ENCODE measurements at places on chromosomes 13 and 19.

DNA sequence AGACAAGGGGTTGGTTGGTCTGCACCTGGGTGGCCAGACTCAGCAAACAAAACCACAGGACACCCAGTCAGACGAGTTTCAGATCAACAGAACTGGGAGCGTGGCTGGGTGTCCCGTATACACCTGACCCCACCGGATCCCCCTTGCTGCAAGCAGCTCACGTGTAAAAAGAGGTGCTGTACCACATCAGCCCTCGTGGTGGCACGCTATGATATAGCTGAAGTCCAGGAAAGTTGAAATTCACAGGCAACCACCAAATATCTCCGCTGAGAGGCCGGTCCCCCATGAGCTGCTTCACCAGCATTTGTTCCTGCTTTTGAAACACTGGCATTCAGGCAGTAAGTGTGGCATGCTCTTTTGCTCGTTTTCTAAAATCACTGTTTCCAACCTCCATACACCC lies 92.3 kb downstream of the TUBA3C start:
- DNase-seq, result no peak

DNA sequence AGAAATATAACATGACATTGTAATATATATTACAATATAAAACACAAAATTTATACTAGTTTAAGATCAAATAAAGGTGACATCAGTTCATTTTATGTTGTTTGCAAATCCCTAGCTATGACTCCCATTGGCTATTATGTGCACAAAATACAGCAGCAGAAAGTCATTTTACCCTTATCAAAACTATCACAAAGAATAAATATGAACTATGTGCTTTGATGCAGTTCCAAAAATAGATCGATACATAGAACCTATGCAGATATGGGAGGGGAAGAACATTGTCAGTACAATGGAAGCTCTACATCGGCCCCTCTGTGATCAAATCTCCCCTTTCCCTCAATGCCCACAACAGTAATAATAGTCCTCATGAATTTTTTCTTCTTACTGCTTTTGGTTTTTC lies 1038.1 kb upstream of the PCDH20 start:
- no peak for DNase-seq

DNA sequence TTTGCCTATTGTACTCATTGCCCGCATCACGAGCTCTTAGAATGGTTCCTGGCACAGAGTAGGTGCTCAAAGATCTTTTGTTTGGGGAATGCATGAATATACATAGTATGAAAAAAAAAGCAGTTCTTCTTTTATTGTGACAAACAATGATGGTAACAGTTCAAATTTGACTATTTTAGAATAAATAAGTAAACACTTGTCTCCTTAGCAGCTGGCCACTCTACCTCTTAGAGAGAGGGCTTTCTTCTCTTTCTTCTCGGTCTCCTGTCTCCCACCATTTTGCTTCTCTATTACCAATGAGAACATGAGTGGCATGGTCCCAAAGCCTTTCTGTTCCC lies 639 bp upstream of the SLAIN1 start:
- DNase-seq, result no peak

GRCh38 chr19:50822661-50823208 lies 852 bp downstream of the KLK1 start:
- no peak for DNase-seq

DNA sequence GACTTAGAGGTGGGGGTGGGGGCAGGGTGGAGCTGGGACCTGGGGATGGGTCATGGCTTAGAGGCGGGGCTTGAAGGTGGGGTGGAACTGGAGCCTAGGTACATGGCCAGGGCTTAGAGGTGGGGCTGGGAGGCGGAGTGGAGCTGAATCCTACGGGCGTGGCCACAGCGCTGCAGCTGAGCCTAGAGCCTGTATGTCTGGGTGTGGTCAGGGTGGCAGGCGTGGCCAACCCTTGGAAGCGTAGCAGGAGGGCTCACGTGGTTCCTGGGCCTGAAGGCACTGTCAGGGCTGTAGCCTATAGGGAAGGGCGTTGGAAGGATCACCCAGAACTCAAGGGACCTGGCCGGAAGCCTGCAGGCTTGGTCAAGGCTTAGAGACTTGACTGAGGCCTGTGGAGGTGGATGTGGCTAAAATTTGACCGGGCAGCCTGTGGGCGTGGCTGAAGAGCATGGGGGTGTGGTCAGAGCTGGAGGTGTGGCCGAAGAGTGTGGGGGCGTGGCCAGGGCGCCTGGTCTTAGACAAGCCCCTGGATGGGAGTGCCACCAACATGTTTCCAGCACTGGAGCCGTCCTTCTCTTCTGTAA lies 24.3 kb downstream of the COLGALT1 start:
- no peak for DNase-seq

DNA sequence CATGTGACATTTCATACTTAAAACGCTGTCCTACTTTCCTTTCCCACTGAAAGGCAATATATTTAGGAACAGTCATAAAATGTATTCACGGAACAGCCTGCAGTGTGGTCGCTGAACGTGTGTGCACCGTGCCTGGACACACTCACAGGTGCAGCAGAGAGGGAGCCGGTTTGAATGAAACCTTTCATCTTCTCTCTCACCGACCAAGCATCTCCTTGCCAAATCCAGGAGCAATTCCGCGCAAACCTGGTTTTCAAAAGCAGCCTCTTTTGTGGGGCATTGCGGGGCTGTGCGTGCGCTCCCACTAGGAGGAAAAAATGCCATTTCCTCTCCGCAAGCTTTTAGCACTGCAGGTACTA lies 1.0 kb downstream of the DCLK1 start:
- no peak for DNase-seq

DNA sequence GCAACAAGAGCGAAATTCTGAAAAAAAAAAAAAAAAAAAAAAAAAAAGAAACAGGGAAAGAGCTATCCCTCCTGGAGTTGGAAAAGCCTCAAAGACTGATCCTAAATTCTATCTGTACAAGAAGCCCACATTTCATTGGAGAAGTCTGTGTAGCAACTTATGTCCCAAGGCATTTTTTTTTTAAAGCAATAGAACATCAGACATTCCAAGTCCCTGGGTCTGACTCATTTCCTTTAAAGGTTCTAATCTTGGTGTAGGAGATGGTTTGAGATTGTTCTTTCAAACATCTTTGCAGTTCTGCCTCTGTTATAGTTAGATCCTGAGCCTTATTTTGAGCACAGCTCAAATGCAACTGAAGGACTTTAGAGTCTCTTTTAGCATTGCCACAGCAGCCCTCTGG lies 706.5 kb upstream of the MIR17HG start:
- DNase-seq, result no peak

DNA sequence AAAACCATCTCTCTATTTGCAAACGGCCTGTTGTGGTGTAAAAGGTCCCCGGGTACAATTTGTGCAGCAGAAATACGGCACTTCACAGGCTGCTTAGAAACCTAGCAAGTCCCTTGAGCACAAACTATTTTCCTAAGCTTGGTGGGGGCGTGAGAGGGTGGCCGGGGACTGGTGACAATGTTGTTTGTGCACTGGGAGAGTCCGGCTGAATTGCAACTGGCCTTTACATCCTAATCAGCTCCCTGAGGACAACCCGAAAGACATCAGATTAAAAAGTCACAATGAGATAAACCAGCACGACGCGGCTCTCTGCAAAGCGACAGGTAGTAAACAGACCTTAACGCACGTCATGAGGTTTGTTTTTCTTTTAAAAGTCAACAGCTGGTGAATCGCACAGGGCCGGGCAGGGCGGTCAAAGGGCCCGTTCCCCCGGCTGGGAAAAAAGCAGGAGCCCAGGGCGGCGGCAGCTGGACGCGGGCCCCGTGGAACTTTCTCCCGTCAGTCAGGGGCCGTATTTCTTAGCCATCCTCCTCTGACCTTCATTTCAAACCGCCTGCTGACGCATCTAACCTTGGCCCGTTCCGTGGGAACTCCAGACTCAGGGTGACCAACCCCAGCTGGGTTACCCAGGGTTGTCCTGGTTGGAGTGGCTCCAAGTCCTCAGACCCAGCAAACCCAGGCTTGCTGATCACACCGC lies 112.3 kb downstream of the GADD45B start:
- no peak for DNase-seq

GRCh38 chr13:75422028-75422427 lies 59.9 kb downstream of the TBC1D4 start:
- no peak for DNase-seq

- DNase-seq, result no peak
Measured at GRCh38 chr13:30830638-30830965, 75.5 kb upstream of the MEDAG start.

DNA sequence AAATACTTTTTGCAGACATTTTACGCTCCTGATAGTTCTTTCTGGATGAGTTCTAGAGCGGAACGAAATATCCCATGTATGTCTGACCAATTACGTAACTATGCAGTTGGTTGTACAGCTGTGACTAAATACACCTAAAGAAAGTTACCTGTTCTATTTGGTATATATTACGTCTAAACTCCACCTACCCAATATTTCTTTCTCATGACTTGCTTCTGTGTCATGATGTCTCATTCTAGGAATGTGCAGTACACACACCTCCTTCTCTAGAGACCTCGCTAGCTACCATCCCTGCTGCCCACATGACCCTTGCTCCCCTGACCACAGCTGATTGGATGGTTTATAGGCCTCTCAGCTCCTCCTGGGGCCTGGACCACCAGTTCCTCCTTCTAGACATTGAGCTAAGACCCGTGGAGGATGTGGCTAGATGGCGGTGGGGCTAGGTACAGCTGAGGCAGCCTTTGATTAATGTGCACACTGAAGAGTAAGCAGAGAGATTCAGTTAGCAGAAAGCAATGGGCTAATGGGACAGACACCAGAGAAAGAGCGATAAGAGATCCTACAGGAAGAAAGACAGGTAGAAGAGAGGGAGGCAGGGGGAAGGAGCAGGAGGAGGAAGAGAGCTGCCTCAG lies 422.1 kb downstream of the COG6 start:
- no peak for DNase-seq

GRCh38 chr13:29908416-29909080 lies 58.1 kb upstream of the UBL3 start:
- no peak for DNase-seq

GRCh38 chr19:38949580-38950367 lies 19.0 kb downstream of the MRPS12 start:
- peak; percentile 68 for DNase-seq

DNA sequence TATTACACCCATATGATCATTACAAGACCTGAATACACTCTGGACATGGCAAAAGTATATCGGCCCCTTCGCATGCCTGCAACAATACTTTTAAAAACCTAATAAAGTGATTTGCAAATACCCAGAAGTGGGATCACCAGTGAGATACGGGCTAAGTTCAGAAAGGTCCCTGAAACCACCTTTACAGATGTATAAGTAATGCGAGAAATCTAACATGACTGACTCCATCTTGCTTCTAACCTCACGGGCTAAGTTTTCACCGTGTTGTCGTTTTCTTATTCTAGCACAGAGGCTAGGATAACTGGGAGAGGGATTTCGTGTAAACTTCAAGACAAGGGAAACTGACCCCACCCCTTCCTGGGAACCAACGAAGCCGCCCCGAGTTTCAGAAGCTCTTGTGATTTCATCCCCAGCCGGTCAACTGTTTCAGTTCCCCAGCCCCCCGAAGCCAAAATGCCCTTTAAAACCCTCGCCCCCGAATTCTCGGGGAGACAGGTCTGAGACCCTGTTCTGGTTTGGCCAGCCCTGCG lies 703 bp downstream of the NEK3 start:
- no peak for DNase-seq

DNA sequence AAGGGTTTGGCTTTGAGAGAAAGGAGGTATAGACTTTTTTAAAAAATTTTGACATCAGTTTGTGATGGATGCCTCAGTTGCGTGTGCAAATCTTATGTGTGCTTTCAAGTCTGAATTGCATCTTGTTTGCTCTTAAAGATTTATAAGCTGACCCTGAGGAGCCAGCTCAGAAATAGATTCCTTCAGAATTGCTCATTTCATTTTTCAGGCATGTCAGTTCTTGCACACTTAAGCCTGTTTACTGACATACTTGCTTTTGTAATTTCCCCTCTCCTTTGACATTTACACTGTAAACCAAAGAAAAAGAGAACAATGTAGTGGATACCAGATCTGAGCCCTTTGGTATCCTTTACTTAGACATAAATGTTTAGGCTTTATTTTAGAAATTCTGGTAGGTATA lies 87.6 kb downstream of the RNF17 start:
- no peak for DNase-seq

Data from activated T-helper 1 cell treated with anti-CD3 and anti-CD28 coated beads, Interleukin-2, amount 50 U/mL, for 16 hours (primary cell).